ENCODE measurements at places on chromosomes 4 and X.

DNA sequence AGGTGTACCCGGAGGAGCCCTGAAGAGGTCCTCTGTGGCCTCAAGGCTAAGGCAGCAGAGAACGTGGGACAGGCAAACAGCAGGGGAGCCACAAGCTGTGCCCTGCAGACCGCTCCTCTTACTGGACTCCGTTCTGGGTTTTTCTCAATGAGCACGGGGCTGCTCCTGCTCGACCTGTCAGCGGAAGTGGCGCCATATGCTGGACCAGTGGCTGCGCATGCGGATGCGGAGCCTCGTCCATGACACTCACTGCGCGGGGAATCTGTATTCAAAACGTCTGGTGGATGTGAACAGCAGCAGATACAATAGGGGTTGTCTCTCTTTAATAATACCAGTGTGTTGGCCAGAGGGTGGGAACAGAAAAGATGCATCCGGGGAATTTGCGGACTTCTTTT lies 29.5 kb downstream of the REELD1 start:
- DNase-seq: no peak

DNA sequence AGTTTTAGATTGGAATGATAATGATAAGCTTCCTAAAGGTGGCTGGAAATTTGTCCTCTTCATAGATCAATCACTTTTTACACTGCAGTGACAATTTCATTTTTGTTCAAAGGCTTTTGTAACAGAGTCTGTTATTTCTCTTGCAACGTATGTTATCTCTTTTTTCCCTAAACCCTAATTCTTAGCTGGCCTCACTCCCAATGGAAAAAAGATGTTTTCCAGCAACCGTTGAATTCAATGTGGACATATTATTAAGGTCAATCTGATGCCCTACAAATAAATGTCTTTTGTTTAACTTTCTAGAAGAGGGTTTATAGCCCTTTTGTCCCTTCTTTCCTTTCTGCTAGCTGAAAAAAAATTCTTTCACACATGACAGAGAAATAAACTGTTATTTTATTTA lies 192.7 kb upstream of the NWD2 start:
- DNase-seq: no peak

- no peak for DNase-seq
Measured at GRCh38 chrX:115372152-115372551, 82.6 kb downstream of the LUZP4 start.

DNA sequence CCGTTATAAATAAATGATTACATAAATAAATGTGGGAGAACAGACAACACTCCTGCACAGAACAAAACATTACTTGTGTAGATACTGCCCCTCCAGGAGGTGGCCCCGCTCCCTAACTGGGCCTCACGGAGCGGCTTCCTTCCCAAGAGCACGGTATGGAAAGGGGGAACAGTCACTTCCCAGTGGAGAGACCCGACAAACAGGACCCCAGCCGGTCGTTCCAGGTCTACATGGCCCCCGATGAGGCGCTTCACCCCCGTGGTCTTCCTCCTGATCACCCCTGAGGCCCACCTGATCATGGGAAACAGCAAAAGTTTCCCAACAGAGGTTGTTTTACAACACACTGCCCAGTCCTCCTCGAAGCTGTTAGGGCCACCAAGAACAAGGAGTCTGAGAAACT lies 6.6 kb upstream of the SLC6A8 start:
- DNase-seq: no peak

- DNase-seq: no peak
Measured at GRCh38 chr4:41160012-41160789, 54.1 kb downstream of the APBB2 start.

GRCh38 chrX:45632506-45632905 lies 431.8 kb upstream of the DIPK2B start:
- no peak for DNase-seq

GRCh38 chr4:3809451-3810110 lies 43.4 kb downstream of the ADRA2C start:
- DNase-seq: no peak

- DNase-seq: no peak
Measured at GRCh38 chr4:56388306-56388705, 1.0 kb upstream of the AASDH start.

- DNase-seq: peak; percentile 27
Measured at GRCh38 chrX:24081661-24082154, 27.0 kb downstream of the EIF2S3 start.

DNA sequence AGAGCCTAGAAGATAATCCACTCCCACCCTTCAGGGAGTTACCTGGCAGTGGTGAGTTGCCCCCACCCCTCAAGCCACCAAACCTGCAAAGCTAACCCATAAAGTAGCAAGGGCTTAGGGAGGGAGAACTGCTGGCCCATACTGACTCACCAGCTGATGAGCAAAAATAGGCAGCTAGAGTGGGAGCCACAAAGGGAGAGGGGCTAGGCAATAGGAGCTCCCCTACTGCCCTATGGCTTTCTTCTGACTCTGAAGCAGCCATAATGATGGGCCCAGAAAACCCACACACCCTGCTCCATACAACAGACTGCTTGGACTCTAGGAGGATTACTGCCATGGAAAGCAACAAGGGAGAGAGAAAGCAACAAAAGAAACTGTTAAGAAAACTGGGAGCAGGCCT lies 8.0 kb downstream of the SNX12 start:
- DNase-seq: no peak

- no peak for DNase-seq
Measured at GRCh38 chrX:41407816-41408215, 39.3 kb upstream of the NYX start.

DNA sequence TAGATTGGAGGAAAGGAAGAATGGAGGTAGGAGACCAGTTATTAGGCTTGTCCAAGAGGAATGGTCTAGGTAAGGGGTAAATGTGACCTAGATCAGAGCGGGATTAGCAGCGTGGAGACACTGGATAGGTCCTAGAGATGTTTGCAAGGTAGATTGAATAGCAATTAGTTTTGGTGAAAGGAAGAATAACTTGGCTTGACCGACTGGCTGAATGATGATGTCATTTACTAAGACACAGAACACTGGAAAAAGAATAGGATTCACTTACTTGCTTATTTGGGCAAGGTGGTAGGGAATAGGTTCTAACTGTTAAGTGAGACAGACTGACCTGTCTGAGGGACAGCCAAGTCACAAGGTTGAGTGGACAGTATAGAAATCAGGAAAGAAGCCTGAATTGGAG lies 71.3 kb downstream of the VEGFC start:
- DNase-seq: no peak

- DNase-seq: no peak
Measured at GRCh38 chr4:144644368-144645101, 1.4 kb upstream of the HHIP start.

GRCh38 chr4:17788956-17789355 lies 7.5 kb upstream of the FAM184B start:
- no peak for DNase-seq

GRCh38 chr4:78166622-78167021 lies 109.5 kb downstream of the FRAS1 start:
- no peak for DNase-seq

DNA sequence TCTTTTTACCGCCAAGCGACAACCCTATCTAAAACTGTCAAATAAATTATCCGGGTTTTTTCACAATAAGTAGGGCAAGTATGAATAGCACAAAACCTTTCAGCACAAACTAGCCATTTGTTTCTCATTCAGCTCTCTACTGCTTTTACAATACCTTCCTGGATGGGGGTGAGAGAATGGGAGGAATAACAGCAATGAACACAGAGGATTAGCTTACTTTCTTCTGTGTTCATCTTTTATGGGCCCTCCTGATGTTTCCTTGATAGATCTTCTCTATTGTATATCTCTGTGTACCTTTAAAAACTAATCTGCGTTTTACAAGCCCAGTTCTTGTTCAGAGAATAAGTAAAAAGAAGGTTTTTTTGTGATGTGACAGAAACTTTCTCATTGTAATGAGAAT lies 55.3 kb upstream of the APELA start:
- DNase-seq: no peak

GRCh38 chr4:152091405-152091804 lies 330.6 kb upstream of the GATB start:
- DNase-seq: no peak

DNA sequence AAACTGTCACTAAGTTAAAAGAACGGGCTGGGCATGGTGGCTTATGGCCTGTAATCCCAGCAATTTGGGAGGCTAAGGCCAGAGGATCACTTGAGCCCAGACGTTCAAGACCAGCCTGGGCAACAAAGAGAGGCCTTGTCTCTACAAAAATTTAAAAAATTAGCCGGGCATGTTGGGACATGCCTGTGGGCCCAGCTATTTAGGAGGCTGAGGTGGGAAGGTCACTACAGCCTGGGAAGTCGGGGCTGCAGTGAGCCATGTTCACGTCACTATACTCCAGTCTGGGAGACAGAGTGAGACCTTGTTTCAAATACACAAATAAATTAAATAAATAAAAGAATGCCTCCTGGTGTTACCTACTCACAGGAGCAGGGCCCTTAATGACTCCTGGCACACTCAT lies 69.5 kb downstream of the APBB2 start:
- no peak for DNase-seq

DNA sequence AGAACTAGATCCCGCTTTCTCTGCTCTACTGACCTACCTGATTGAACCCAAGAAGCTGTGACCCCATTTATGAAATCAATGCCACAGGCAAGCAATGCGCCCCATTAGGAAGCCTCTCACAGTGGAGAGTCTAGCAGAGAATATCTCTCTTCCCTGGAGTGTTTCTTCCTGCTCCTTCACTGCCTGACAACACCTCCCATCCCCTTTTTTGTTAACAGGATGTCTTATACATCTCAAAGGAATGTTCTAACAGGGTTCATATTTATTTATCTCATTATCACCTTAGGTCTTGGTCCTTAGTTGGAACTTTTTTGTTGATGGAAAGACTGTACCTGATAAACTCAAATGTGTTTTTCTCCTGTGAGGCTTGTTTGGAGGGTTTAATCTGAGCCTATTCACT lies 35.5 kb downstream of the SLIT2 start:
- no peak for DNase-seq

GRCh38 chr4:168588916-168589531 lies 92.2 kb downstream of the PALLD start:
- no peak for DNase-seq

GRCh38 chr4:78650106-78651024 lies 98.8 kb downstream of the ANXA3 start:
- DNase-seq: no peak

DNA sequence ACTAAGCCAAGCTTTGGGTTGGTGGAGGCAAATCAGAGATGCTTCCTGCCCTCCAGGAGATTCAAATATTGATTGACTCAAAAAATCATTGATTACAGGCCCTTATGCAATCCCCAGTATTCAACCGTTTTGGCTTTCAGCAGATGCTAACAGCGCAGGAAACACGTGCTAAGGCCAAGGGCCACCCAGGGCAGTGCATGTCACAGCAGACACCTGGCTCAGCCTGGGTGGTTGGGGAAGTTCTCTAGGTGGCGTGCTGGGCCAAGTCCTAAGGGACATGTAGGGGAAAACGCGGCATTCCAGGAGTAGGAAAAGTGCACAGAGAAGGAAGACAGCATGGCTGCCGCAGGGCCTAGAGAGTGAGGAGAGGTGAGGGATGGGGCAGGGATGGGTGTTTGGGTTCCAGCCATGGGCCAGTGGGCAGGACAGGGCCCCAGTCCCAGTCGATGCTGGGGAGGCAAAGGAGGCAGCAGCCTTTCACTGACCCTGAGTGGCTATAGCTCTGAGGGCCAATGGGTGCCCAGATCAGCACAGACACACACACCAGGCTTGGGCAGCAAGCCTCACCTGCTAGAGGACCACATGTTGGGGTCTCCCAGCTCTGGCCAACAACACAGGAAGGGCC lies 239.1 kb downstream of the EVC2 start:
- DNase-seq: no peak

DNA sequence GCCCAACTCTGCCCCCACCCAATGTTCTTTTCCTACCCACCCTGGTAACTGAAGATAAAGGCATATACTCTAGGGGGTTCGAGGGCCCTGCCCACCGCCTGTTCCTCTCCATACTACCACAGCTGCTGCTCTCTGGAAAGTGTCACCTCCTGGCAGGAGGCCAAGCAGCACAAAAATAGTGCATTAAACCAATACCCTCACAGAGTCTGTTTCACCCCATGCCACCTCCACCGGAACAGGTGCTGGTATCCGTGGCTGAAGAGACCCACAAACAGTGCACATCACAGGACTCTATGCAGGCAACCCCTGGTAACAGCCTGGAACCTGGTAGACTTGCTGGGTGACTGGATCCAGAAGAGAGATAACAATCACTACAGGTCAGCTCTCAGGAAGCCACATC lies 85.1 kb upstream of the CTSO start:
- DNase-seq: no peak

- no peak for DNase-seq
Measured at GRCh38 chr4:160350944-160351343, 1248.1 kb downstream of the RAPGEF2 start.

DNA sequence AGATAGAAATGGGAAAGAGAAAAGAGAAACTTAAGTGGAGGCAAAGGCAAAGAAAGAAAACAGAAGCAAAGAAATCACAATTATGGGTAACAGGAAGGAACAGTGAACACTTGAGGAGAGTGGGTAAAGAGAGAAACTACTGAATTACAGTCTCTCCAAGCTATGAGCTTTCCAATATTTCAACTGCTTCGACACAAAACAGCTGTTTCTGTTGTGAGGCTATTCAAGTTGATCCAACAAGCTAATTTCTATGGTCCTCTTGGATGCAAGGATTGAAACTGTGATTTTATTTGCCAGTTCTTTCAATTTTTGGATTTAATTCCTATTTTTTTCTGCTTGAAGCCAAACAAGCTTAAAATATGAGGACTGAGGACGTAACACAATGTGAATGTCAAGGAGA lies 80.5 kb upstream of the ADGRA3 start:
- no peak for DNase-seq

GRCh38 chr4:77795326-77795725 lies 23.8 kb downstream of the CNOT6L start:
- no peak for DNase-seq

- no peak for DNase-seq
Measured at GRCh38 chr4:114495471-114495928, 103.1 kb upstream of the UGT8 start.

GRCh38 chr4:101968364-101968763 lies 177.8 kb downstream of the BANK1 start:
- DNase-seq: no peak

All from stimulated activated CD4-positive, alpha-beta T cell treated with anti-CD3 and anti-CD28 coated beads, Interleukin-1b, Interleukin-23, amount 100 ng/mL, for 4 hours (primary cell).